Heart right ventricle (tissue), 16 donors: ENCODE measurements at places on chromosomes 12 and 14. TPM values are rescaled to one million over a fixed set of nuclear protein-coding genes. Genes with fewer than 3 reads are reported as not detected.

GRCh38 chr12:534216-534615 lies 74.5 kb downstream of the B4GALNT3 start:
- H3K27ac ChIP-seq, result no peak overlapping the region
- H3K27me3 ChIP-seq, result no peaks in the 10 kb centered on the region
- DNase-seq, result no peak
- H3K4me1 ChIP-seq, result peaks cover 12% of the 10 kb centered on the region
- H3K4me3 ChIP-seq, result no peak overlapping the region

AKT1 gene
- 152 TPM for total RNA-seq

DNA sequence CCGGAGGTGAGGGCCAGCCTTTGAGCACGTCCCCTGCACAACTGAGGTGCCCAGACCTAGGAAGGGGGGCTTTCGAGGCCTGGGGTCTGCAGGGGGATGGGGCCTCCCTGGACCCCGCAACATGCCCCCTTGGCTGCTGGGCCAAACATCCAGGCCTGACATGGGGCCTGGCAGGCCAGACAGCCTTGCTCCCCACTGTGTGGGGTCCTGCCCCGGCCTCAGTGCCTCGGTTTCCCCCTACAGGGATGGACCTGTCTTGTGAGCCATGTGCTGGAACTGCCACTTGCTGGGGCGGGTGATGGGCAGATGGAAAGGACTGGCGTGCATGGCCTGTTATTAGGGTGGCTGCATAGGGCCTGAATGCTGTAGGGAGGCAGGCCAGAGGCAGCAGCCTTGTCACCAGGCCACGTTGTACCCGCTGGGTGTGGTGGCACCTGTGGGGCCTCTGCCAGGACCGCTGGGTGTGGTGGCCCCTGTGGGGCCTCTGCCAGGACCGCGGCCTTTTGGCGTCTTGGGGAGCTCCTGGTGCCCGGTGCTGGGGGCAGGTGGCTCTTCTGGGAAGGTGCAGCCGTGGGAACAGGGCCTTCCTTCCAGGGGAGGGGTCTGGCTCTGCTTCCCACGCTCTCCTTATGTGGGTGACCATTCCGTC lies 20.4 kb downstream of the ASPG start:
- DNase-seq, result no peak
- H3K27me3 ChIP-seq, result no peaks in the 10 kb centered on the region
- no peaks in the 10 kb centered on the region for H3K36me3 ChIP-seq
- H3K4me1 ChIP-seq, result no peaks in the 10 kb centered on the region
- H3K27ac ChIP-seq, result no peak overlapping the region

- H3K36me3 ChIP-seq, result no peaks in the 10 kb centered on the region
- peaks cover 7% of the 10 kb centered on the region for H3K4me1 ChIP-seq
- DNase-seq, result no peak
- no peak overlapping the region for H3K27ac ChIP-seq
Measured at GRCh38 chr12:49955899-49956662, 5.5 kb downstream of the AQP2 start.

BDKRB1 gene
- 0.66 TPM for total RNA-seq

DNA sequence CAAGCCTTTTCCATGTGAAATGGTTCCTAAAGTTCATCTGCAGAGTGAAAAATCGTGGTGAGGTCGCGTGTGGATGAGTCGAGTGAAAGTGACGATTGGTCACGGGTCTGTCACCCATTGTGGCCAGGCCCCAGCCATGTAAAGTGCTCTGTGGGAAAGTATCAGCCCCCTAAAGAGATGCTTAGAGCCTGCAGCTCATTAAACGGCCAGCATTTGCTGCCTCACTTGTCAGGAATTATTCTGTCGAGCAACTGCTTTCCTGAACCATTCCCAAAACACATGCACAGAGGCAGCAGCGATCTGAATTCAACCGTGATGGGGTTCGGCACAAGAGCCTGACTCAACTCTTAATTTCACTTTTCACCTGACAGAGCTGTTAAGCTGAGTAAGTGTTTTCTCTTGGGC lies 16.0 kb downstream of the DBX2 start:
- H3K4me3 ChIP-seq, result no peak overlapping the region
- H3K27ac ChIP-seq, result no peak overlapping the region
- no peaks in the 10 kb centered on the region for H3K36me3 ChIP-seq
- H3K27me3 ChIP-seq, result no peaks in the 10 kb centered on the region

HOXC10 gene
- not detected for total RNA-seq

DNA sequence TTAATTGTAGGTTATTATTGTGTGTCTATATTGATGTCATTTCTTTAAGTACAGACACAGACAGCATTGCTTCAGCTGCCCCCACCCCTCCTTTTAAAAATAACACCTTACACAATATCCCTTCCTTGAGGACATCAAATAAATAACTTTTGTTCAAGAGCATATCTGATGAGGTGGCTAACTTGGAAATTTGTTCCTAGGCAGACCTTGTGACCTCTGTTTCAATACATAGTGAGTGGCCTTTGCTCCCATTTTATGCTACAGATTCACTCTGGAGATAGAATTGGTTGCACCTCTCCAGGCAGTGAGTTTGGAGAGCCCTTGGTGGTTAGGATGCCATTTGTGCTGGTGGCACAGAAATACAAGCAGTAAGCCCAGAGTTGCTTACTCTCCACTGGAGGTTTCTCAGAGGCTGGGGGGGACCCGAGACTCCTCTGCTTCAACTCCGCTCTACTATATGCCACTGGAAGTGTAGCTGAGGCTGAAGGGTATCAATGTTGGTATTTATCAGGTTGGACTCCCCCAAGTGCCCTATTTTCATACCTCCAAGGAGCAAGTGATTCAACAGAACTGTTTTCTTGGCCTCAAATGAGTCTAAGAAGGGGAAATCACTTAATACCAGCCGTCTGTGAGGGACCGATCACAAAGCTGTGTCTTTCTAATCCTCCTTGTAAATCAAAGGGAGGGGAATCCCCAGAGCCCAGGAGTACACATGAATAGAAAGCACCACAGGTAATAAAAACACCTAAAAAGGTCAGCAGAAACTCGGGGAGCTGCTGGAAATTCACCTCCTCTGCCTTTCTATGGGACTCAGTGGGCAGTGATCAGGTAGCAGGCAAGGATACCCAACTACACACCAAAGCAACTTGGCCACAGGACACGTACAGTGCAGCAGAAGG lies 463.1 kb downstream of the RAD51B start:
- peaks cover 3% of the 10 kb centered on the region for H3K4me1 ChIP-seq
- no peak overlapping the region for H3K4me3 ChIP-seq
- no peak for DNase-seq
- no peaks in the 10 kb centered on the region for H3K36me3 ChIP-seq
- H3K27ac ChIP-seq, result peak overlapping the region; percentile 71

DNA sequence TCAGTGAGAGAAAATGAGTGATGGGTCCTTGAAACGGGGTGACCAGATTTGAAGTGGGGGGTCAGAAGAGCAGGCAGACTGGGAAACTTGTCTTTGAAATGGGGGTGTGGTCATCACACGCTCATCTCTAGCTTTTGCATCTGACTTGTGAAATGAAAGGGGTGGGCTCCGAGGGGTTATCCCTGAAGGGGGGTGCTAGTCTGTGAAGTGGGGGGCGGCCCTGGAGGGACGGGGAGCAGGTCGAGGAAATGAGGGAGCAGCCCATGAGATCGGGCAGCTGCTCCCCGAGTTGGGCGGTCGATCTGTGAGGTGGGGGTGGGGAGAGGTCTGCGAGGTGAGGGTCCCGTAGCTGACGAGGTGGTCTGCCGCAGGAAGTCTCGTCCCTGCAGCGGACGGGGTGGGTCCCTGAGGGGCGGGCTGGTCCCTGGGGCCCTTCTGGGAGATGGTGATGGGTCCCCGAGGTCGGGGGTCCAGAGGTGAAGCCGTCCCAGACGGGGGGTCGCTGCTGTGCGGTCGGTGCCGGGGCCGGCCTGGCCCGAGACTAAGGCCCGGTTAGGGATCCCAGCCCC lies 542 bp downstream of the PXN start:
- H3K4me1 ChIP-seq, result peaks cover 24% of the 10 kb centered on the region
- peak overlapping the region; percentile 93 for H3K27ac ChIP-seq
- peak overlapping the region; percentile 95 for H3K4me3 ChIP-seq
- no peak for DNase-seq
- H3K27me3 ChIP-seq, result no peaks in the 10 kb centered on the region

- H3K27ac ChIP-seq, result no peak overlapping the region
- no peak overlapping the region for H3K4me3 ChIP-seq
- H3K36me3 ChIP-seq, result no peaks in the 10 kb centered on the region
- H3K27me3 ChIP-seq, result no peaks in the 10 kb centered on the region
- H3K4me1 ChIP-seq, result no peaks in the 10 kb centered on the region
Measured at GRCh38 chr14:75553157-75553556, 25.3 kb upstream of the FLVCR2 start.

- no peaks in the 10 kb centered on the region for H3K27me3 ChIP-seq
- peaks cover 34% of the 10 kb centered on the region for H3K36me3 ChIP-seq
- peaks cover 47% of the 10 kb centered on the region for H3K4me1 ChIP-seq
- peak overlapping the region; percentile 60 for H3K27ac ChIP-seq
Measured at GRCh38 chr12:47741340-47741703, 16.0 kb upstream of the ENDOU start.

DNA sequence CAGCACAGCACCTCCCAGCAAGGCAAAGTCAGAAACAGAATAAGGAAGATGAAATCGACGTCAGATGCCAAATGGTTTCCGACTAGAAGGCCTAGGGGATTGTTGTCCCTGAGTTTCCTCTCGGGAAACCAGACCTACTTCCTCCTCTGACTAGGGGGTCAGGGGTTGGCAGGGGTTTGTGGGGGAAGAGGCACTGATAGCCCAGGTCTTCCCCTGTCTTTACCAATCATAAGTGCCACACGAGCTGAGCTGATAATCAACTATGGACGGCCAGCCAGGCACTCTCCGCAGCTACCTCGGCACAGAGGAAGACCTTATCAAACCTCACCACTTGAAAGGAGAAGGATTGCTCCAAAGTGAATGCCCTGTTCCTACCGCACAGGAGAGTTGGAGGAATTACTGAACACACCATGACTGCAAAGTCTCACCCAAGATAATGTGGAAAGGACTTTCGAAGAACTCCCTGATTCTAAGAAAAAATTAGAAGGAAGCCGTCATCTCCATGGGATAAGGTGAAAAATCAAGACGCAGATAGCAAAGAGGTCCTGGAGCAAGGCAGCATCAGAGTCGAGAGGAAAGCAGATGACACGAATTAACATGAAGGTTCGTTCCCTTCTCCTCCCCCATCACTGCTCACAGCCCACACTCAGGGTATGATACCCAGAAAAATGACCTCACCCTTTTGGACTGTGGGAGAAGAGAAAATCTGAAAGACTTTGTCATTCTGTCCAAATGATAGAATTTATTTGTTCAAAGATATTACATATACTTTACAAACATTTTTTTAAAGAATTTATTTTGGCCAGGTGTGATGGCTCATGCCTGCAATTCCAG lies 77.7 kb upstream of the MED13L start:
- no peak overlapping the region for H3K4me3 ChIP-seq
- H3K4me1 ChIP-seq, result peaks cover 8% of the 10 kb centered on the region
- H3K27ac ChIP-seq, result no peak overlapping the region
- no peak for DNase-seq
- H3K27me3 ChIP-seq, result no peaks in the 10 kb centered on the region

ZDHHC22 gene
- not detected for total RNA-seq

GRCh38 chr12:113678223-113679119 lies 206.8 kb upstream of the LHX5 start:
- H3K36me3 ChIP-seq, result no peaks in the 10 kb centered on the region
- no peaks in the 10 kb centered on the region for H3K4me1 ChIP-seq
- no peak overlapping the region for H3K4me3 ChIP-seq
- H3K27me3 ChIP-seq, result peaks cover 61% of the 10 kb centered on the region
- no peak overlapping the region for H3K27ac ChIP-seq

DNA sequence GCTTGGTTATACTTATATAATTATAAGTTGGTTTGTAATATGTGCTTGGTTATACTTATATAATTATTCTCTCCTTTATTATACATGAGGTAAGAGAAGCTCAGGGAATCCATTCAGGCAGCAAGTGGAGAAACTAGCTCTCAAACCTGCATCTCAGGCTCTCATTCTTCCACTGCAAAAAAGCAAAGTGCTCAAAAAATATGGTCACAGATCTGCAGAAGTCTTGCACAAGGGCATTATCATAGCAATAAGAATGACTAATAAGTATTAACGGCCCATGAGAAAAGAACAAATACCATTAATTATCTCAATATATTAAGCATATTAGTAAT lies 476 bp upstream of the TRAFD1 start:
- no peaks in the 10 kb centered on the region for H3K27me3 ChIP-seq
- no peak for DNase-seq
- peak overlapping the region; percentile 30 for H3K27ac ChIP-seq
- peaks cover 4% of the 10 kb centered on the region for H3K4me1 ChIP-seq

DNA sequence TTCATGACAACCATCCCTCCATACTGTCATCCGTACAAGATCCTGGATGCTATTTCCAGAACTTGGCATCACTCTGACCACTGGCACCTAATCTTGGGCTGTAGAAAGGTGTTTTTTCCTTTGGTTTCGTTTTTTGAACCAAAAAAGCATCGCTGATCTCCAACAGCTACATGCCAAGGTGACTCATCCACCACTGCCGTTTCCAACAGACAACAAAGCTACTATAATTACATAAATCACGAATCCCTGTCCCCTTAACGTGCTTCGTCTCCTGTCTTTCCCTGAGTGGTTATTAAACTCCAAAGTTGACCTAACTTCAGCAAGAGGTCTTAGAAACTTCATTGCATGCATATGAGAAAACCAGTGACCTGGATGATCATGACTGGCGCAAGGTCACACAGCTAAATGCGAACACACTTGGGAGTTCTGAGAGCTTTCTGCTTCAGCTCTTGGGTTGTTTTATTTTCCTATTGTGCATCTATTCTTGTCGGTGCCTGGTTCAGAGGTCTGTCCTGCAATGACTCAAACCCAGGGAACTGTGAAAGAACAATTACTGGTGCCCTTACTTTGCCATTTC lies 99.9 kb downstream of the PPM1H start:
- no peaks in the 10 kb centered on the region for H3K36me3 ChIP-seq
- DNase-seq, result no peak
- no peak overlapping the region for H3K4me3 ChIP-seq

GRCh38 chr12:115504306-115505290 lies 772.9 kb downstream of the MED13L start:
- H3K27ac ChIP-seq, result peak overlapping the region; percentile 46
- H3K27me3 ChIP-seq, result no peaks in the 10 kb centered on the region
- H3K36me3 ChIP-seq, result no peaks in the 10 kb centered on the region
- DNase-seq, result peak; percentile 55

DNA sequence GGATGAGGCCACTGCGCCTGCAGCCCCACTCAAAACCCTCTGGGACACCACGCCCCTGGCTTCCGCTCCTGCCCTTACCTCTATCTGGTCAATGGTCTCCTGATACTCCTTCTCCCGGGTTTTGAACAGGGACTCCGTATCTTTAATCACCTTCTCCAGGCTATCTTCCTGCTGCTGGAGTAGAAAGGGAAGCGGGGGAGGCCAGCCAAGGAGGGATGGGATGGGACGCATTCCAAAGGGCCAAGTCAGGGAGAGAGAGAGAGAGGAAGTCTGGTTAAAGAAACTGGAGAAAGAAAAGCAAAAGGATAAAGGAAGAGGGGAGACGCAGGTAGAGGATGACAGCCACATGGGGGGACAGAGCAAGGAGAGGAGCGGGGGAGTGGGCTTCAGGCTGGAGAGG lies 7.9 kb downstream of the IFFO1 start:
- no peak overlapping the region for H3K4me3 ChIP-seq
- no peaks in the 10 kb centered on the region for H3K27me3 ChIP-seq
- H3K27ac ChIP-seq, result no peak overlapping the region
- H3K4me1 ChIP-seq, result peaks cover 70% of the 10 kb centered on the region
